RPMI8226 (cell line): ENCODE measurements at places on chromosomes 11 and 22.

DNA sequence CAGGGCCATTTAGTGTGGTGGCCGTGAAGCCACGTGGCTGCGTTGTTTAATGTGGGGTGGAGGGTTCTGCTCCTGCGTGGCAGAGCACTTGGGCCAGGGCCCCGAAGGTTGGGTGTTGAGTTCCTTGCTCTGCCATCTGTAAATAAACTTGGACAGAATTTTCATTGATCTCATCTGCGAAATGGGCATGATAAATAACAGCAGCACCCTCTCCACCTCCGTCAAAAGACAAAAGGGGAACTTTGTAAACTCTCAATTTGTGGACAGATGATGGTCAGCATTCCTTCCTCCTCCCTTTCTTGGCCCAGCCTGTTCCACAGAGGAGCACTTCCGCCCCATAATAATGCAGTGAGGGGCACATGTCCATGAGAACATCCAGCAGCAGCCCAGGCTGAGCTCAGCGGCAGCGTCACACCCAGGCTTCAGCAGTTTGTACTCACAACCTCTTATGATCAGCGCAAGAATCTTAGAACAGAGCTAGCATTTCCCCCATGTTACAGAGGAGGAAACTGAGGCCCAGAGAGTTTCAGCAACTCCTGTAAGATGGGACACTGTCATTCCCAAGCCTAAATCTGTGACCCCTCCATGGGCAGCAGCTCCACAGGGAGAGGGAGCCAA, 874.5 kb downstream of the BRD1 start:
- no peak for DNase-seq

- DNase-seq: no peak
These were observed 11.7 kb downstream of the PHRF1 start for GRCh38 chr11:587978-588380.

DNA sequence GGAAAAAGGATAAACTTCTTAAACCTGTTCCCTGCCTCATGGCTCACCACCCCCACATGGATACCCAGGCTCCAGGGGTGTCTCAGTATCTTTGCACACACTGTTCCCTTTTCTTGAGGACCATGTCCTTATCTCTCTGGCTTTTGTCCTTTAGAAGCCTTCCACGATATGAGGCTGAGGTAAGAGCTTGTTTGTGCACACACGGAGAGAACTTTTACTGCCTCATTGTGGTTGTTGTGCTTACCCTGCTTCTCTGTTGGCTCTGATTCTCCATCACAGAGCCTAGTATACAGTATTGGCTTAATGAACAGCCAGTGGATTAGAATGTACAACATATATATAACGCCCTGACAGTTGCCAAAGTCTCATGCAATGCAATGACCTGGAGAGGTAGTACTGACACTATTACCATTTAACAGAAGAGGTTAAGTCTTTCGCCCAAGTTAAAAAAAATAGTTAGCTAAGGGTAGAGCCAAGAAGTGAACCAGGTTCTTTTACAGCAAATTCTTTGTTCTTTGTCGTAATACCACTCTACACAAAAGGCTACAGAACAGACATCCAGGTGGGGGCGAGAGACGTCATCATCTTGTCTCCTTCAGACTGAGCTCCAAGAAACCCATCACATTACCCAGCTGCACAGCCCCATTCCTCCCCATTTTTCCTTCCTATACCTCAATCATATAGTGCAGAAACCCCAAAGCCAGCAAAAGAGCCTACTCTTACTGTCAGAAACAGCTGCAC, 117.3 kb downstream of the PLEKHA7 start:
- no peak for DNase-seq

DNA sequence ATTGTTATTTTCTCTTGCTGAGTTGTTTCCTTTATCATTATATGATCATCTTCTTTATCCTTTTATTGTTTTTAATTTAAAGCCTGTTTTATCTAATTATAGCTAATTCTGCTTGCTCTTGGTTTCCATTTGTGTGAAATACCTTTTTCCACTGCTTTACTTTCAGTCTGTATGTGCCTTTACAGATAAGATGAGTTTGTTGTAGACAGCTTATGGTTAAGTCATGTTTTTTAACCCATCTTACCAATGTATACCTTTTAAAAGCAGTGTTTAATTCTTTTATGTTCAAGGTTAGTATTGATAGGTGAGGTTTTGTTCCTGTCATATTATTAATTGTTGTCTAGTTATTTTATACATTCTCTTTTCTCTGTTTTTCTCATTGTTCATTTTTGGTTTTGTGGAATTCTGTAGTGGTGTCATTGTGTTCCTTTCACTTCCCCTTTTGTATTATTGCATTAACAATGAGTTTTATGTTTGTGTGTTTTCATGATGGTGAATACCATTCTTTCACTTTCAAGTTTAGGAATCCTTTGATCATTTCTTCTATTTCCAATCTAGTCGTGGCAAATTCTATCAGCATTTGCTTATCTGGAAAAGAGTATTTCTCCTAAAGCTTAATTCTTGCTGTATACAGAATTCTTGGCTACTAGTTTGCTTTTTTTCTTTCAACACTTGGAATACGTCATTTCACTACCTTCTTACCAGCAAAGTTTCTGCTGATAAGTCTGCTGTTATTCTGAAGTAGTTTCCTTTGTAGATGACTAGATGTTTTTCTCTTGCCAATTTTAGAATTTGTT, 21.8 kb downstream of the OR5AN1 start:
- DNase-seq: peak; percentile 17

- no peak for DNase-seq
These were observed 49.2 kb upstream of the CABP7 start for GRCh38 chr22:29670626-29671025.

DNA sequence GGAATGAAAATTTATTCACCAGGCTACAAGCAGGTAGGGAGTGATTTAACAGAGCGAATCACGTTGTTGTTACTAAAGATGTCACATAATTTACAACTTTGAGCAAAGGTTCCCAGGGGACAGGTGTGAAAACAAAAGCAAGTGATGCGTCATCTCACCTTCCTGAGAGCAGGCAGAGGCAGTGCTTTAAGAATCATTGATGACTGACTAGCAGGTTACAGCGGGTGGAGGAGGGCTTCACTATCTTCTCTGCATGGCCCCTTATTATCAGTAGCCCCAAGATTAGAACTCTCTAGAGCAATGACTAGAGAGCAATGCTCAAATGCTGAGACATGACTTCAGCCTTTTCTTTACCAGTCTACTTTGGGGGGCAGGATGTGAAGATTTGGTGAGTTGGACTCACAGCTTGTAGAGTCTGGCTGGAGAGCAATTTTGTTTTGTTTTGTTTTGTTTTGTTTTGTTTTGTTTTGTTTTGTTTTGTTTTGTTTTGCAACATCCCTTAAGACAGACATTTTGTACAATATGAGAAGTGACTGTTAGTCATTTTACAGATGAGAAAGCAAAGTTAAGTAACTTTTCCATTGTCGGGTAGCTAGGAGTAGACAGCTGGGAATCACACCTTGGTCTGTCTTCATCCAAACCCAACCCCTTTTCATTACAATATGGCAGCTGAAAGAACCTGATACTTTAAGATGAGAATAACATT, 84.8 kb downstream of the SLC1A2 start:
- peak; percentile 10 for DNase-seq

GRCh38 chr11:44356351-44356750, 46.4 kb upstream of the ALX4 start:
- DNase-seq: no peak

- DNase-seq: no peak
These were observed 109.6 kb downstream of the USP35 start for GRCh38 chr11:78298291-78298771.

DNA sequence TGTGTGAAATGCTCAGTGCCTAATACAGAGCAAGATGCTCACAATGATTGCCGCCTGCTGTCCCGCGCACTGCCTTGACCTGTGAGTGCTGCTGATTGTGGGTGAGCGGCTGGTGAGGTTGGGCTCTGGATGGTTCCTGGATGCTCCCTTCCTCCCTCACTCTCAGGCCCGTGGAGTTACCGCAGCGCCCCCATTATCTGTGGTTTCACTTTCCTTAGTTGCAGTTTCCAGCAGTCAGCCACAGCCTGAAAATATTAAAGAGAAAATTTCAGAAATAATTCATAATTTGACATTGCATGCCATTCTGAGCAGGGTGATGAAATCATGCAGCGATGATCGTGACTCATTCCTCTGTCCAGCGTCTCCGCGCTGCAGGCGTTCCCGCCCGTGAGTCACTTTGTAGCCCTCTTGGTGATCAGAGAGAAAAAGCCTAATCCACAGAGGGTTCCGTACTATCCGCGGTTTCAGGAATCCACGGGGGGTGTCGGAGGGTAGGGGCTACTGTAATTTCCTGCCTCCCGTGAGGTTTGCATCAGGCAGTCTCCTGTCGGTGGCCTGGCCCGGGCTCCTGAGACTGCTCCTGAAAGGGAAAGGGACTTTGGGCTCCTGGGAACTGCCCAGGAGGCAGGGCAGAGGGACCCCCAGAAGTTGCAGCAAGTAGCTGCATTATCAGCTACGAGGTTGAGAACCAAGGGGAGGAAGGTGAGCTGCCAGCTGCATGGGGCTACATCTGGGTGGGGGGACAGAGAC, 10.6 kb downstream of the RPL3 start:
- DNase-seq: peak; percentile 58

GRCh38 chr11:18253233-18253632, 4.8 kb upstream of the SAA2 start:
- DNase-seq: no peak

DNA sequence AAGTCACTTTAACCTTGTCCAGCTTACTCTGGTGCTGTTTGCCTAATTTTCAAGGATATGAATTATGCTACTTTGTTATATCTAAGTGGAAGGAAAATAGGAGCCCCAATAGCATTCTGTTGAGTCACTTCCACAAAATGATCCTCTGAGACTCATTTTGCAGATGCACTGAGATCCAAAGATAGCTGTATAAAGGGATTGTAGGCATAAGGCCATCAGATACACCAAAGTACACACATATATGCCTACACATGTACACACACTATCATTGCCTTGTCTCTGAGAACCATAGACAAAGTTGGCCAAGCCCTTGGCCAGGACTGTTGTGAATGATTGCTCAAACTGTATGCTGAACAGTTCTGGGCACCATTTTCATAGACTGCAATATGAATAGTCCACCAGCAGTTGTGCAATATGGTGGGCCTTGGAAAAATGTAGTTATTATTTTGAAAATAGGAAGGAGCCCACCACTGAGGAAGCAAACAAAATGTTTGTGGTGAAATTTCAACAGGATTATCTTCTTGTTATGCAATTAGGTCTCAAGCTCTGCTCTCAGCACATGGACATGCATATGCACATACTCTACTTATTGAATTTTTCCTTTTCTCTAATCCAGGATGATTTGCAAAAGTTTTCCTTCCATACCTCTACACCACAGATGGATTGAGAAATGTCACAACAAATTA, 186.0 kb upstream of the CTSC start:
- no peak for DNase-seq

- peak; percentile 66 for DNase-seq
These were observed 615 bp downstream of the FADS3 start for GRCh38 chr11:61890529-61891330.

DNA sequence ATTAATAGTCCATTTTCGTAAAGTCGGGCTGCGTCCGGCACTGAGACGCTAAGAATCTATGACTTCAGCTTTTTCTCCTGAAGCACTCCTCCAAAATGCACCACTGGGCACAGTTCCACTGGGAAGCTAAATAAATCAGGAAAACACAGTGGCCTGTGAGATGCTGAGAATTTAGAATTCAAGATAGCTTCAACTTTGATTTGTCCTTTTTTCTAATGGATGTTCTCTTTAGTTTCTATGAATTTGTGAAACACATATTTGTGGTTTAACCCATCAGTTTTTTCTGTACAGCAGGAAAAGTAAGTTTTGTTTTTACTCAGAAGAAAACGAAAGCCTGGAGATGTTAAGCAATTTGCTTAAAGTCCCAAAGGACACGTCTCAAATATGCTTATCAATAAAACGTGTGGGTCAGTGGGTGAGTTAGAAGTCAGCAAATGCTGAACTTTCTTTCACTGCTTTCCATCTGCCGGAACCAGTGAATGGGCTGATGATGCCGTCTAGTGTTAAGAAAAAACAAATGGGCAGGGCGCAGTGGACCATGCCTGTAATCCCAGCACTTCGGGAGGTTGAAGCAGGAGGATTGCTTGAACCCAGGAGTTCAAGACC, 40.7 kb upstream of the CLMP start:
- DNase-seq: no peak

DNA sequence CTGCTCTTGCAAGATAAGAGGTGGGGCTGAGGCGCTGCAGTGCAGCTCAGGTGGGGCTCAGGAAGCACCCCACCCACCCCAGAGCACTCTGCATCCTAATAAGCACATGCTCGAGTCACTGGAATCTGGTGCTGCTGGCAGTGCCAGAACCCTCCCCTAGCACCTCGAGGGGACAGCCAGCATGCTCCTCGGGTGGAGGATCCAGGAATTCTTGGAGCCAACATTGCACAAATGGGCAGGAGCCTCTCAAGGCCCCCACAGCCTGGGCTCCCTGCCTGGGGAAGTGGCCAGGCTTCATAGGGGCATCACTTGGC, 27.5 kb upstream of the CABP7 start:
- no peak for DNase-seq

DNA sequence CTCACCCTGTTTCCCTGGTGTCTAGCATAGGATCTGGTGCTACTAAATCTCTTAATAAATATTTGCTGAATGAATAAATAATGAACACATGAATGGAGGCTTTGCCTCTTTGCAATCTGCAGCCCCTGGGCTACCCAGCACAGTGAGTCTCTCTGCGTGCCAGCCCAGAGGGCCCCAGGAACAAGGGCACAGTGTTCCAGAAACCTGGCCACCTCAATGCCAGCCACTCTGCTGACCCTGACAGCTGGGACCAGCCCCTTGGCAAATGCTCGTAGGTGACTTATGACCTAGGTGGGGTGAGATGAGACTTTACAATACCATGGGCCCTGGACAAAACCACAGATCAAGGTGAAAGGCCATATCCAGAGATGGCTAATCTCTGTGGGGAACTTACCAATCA, 31.6 kb downstream of the UQCR10 start:
- DNase-seq: no peak

- no peak for DNase-seq
These were observed 105.4 kb downstream of the CACNA1I start for GRCh38 chr22:39675947-39676346.

- no peak for DNase-seq
These were observed 10.9 kb upstream of the MRPL23 start for GRCh38 chr11:1936072-1936780.

DNA sequence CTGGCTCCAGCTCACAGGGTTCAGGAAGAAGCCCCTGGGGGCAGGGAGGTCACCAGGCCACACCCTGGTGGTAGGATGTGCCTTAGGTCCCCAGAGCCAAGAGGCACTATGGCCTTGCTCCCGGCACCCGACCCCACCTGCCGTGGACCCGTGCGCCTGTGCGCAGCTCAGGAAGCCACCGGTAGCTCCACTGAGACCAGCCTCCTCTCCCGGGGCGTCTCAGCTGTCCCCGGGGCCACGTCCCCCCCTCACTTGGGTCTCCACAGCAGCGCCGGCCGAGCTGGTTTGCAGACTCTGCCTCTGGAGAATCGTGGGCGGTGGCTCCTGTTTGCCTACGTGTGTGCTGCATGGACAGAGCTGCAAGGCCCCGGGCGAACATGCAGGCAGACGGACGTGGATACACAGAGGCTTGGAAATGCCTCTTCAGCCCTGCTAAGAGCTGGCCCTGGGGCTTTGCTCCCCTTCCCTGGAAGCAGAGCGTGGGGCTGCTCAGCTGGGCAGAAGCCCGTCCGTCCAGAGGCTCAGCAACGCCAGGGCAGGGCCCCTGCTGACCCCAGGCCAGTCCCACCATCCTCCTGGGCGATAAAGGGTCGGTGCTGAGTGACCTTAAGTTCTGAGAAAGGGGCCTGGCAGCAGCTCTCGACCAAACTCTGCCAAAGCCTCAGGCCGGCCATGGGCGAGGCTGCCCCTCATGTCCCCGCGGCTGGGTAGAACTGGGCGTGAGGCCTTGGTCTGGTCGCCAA, 15.3 kb upstream of the MUC5B start:
- DNase-seq: no peak

GRCh38 chr11:116035977-116036376, 531.8 kb upstream of the CADM1 start:
- DNase-seq: no peak

- peak; percentile 83 for DNase-seq
These were observed 4.7 kb upstream of the NEAT1 start for GRCh38 chr11:65417702-65418430.
